T follicular helper cell (primary cell): ENCODE measurements at places on chromosomes 2 and 18.

DNA sequence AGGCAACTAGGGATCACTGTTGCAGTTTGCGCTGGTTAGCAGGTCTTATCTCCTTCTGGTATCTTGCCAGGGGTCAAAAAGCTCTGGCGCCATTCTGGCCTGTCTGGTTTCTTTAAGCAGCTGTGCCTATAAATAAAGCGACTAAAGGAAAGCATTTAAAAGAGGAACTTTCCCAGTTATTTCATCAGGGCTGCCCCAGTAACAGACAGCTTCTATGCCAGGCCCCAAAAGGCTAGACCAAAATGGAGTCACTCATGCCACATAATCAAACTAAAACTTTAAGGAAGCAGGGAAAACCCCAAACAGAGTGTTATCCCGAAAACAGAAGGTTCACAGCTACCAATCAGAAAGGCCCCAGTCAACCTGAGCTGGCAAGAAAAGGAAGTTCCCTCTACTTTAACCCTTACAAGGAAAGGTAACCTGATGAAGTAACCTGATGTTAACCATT lies 41.2 kb upstream of the HNRNPA3 start:
- no peak for DNase-seq

DNA sequence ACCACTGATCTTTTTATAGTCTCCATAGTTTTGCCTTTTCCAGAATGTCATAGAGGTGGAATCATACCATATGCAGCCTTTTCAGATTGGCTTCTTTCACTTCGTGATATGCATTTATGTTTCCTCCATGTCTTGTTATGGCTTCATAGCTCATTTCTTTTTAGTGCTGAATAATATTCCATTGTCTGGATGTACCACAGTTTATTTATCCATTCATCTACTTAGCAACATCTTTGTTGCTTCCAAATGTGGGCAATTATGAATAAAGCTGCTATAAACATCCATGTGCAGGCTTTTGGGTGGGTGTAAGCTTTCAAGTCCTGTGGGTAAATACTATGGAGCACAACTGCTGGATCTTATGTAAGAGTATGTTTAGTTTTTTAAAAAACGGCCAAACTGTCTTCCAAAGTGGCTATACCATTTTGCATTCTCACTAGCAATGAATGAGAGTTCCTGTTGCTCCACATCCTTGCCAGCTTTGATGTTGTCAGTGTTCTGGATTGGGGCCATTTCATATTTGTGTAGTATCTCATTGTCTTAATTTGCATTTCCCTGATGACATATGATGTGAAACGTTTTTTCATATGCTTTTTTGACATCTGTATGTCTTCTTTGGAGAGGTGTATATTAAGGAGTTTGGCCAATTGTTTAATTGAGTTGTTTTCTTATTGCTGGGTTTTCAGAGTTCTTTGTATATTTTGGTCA lies 20.6 kb downstream of the STPG4 start:
- no peak for DNase-seq

DNA sequence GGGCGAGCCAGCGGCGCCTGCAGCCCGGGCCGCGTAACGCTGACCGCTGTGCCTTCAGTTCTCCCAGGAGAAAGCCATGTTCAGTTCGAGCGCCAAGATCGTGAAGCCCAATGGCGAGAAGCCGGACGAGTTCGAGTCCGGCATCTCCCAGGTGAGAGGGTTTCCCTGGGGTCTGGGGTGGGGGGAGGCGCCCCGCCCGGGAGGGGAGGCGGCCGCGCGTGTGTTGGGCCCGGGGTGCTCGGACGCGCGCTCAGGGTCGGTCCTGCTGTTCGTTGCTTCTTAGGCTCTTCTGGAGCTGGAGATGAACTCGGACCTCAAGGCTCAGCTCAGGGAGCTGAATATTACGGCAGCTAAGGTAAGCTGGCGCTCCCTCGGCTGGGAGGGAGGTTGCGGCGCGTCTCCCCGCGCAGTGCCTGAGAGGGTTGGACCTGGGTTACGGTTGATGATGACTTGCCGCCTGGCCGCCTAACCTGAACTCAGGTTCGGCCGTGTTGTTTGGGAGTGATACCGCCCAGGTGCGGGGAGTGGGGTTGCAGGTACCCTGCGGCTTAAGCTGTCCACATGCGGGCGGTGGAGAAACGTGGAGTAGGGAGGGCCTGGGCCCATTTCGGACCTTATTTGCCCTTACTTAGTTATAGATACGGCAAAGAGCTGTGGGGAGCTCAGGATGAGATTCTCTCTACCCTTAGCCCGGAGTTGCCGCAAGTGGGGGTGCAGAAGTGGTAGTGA lies 638 bp downstream of the RPS7 start:
- DNase-seq, result peak; percentile 21

- DNase-seq, result no peak
These were observed 794 bp downstream of the DLX2 start for GRCh38 chr2:172101821-172102390.

DNA sequence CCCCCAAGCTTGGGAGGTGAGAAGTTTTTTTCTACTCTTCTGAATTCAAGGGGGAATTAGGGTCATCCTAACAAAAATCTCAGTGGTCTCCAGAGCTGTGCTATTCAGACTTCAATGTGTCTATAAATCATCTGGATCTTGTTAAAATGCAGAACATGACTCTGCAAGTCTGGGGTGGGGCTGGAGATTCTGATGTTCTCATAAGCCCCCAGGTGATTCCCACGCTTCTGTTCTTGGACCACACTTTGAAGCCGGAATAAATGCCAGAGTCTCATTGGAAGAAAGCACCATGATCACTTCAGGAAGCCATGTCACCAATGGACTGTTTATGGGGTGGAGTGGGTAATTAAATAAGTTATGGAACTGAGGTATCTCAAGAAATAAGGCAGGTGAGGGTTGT lies 22.2 kb upstream of the SLC16A14 start:
- DNase-seq, result no peak

DNA sequence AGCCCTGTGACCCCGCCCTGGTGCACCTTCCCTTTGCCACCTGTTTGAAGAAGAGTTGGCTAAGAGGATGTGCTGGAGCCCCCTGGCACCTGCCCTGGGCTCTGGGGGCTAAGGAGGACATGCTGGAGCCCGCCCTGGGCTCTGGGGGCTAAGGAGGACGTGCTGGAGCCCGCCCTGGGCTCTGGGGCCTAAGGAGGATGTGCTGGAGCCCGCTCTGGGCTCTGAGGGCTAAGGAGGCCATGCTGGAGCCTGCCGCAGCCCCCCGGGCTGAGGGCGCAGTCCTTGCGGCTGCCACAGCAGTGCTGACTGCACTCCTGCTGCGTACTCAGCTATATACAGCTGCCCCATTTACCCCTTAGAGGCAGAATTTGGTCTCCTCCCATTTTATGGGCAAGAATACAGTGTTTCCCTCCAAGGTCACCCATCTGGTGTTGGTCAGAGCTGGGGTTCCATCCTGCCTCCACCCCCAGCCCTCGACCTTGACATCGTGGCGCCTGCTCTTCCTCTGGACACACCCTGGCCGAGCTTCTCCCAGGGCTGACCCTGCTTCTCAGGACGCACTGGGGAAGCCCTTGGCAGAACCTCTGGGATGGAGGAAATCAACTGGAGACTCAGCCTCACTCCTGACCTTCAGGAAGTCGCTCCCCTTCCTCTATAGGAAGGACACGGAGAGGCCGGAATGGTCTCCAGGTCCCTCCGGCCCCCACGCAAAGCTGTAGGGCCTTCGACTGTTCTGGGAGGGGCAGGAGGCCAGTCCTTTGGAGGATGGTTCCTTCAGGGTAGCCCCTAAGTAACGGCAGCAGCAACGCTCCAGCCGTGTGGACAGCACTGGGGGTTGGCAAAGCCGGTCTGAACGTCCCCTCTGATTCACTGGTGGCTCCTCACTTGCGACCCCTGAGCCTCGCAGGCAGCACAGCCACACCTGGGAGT lies 65.0 kb upstream of the HPCAL1 start:
- no peak for DNase-seq

DNA sequence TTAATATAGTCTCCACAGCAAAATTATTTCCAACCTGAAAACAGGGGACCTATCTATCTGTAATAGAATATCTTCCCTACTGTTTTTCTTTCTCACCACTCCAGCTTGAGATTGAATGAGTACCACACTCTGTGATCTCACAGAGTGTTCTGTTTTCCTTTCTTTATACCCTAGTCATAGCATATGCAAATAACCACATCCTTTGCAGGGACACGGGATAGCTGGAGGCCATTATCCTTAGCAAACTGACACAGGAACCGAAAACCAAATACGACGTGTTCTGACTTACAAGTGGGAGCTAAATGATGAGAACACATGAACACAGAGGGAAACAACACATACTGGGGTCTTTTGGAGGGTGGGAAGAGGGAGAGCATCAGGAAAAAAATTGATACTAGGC lies 224.7 kb downstream of the SLC8A1 start:
- no peak for DNase-seq

GRCh38 chr2:183927406-183928325 lies 670.7 kb upstream of the ZNF804A start:
- no peak for DNase-seq

DNA sequence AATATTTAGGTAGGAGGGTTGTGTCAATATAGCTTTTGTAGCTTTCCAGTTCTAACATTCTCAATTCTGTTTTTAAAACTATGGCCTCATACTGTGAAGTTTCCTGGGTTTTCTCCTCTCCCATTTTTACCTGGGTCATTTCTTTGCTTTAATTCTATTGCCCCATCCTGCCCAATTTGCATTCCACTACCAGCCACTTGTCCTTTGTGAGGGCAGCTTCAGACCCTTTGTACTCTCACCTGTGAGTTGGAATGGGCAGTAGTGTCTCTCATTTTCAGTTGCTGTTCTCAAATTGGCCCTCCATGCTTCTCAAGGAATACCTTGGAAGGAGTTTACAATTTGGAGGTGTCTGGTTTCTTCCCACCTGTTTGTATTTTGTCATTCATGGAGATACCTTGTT lies 108.4 kb downstream of the CAMKMT start:
- no peak for DNase-seq

GRCh38 chr2:229714080-229714735 lies at the start of gene DNER:
DNER (minus strand) TSS chr2:229714555; CDS start chr2:229714423, 132 bp downstream.
- DNase-seq, result peak; percentile 31

- DNase-seq, result no peak
These were observed 570.5 kb upstream of the SOX11 start for GRCh38 chr2:5121642-5122041.

GRCh38 chr2:40831321-40831873 lies 379.5 kb upstream of the SLC8A1 start:
- DNase-seq, result no peak

DNA sequence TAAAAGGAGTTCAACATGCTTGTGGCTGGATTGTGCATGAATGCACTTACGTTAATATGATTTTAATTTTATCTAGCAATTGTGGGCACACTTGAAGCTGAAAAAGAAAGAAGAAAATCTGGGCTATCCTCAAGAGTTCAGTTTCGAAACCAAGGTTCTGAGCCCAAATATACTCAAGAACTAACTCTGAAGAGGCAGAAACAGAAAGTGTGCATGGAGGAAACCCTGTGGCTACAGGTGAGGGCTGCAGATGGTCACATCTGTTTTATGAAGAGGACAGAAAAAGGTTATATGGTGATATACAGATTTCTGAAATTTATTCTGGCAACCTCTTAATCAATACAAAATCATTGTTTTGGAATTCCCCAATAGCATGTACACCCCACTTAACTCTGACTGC lies 57.3 kb downstream of the ITGA6 start:
- no peak for DNase-seq

GRCh38 chr18:6590326-6590725 lies 139.2 kb upstream of the ARHGAP28 start:
- no peak for DNase-seq

DNA sequence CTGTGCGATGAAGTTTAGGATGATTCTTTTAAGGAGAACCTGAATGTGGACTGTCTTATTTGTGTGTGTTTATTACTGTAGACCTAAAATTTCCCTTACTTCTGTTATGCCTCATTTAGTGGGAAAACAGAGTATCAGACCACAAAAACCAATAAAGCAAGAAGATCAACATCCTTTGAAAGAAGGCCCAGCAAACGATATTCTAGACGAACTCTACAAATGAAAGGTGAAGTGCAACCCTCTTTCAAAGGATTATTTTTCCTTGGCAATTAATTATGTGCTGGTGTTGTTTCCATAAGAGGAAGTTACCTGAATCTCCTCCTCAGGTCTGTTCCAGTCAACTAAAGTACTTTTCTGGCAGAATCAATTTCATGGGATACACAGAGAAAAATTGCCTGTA lies 78.6 kb downstream of the EPB41L5 start:
- no peak for DNase-seq

- no peak for DNase-seq
These were observed 69.4 kb downstream of the LIPG start for GRCh38 chr18:49631146-49631866.

GRCh38 chr2:235946590-235946989 lies 221.6 kb downstream of the GBX2 start:
- DNase-seq, result no peak

GRCh38 chr2:234395891-234396420 lies 100.9 kb downstream of the ARL4C start:
- DNase-seq, result no peak

- no peak for DNase-seq
These were observed 122.2 kb downstream of the BCL2 start for GRCh38 chr18:63197246-63197869.

GRCh38 chr2:213752575-213752974 lies 468.3 kb downstream of the SPAG16 start:
- no peak for DNase-seq

DNA sequence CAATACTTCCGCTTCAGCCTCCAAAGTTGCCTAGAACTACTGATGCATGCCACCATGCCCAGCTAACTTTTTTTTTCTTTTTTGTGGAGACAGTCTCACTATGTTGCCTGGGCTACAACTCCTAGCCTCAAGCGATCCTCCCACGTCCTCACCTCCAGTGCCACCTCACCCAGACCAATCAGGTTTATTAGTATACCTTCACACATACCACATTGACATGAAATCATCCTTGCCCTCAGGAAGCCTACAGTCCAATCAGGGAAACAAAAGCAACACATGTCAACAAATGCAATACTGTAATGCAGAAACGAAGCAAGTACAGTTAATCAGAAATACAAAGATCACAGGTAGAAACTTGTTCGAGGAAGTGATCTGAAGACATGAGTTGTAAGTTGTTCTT lies 4.0 kb downstream of the TRIP12 start:
- no peak for DNase-seq

DNA sequence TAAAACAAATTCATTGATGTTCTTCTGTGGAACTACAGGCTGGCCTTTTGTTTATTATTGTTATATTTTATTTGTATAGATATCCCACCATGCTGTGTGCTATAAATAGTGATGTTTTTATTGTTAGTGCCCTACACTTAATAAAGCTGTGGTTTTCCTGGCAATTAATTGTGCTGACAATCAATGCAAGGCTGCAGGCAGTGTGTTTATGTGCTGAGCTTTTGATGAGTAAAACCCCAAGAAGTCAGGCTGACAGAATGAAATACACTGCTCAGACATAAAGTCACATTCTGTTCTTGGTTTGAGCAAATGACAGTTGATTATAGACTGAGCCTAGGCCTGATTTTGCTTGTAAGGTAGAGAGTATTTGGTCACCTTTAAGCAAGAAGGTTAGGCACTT lies 362.7 kb downstream of the CPS1 start:
- DNase-seq, result no peak

GRCh38 chr2:99879481-99879880 lies 262.9 kb downstream of the AFF3 start:
- no peak for DNase-seq
